ENCODE measurements at places on chromosomes 7 and 10. TPM values are rescaled to one million over a fixed set of nuclear protein-coding genes. Genes with fewer than 3 reads are reported as not detected.

- DNase-seq: no peak
These were observed 11.1 kb upstream of the PARD3 start for GRCh38 chr10:34826221-34826620.

- no peak for DNase-seq
These were observed 96.9 kb downstream of the PIP4K2A start for GRCh38 chr10:22617516-22617915.

DNA sequence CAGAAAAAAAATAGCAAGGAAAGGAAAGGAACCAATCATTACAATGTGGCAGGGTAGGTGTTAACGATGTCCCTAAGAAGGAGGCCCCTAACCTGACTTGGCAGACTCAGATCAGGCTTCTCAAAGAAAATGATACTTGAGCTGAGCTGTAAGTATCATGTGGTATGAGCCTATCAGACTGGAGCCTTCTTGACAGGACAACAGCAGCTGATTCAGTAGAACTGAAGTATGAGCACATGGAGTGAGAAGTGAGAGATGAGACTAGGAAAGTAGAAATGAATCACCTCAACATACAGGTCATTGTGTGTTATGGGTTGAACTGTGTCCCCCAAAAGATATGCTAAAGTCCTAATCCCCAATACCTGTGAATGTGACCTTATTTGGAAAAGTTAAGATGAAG is 66.3 kb downstream of the MTERF1 start:
- no peak for DNase-seq

GRCh38 chr7:38819463-38819862 is 89.5 kb downstream of the VPS41 start:
- DNase-seq: no peak

DNA sequence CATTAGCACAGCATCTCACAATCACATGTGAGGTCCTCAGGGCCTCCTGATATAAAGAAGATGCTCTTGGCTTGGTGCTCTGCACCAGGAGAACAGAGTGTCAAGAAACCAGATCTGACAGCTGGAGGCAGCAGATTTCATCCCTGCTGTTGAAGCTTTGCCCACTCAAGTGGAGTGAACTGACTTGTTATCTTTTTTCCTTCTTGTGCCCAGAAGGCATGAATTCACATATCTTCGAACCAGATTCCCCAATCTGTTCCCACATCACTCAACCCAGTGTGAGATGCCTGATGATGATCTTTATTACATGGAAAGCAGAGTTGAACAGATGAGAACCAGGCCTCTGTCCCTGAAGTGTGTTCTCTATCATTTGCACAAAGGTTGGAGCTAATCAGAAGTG is 521.0 kb downstream of the SORCS1 start:
- no peak for DNase-seq

- DNase-seq: no peak
These were observed 295.3 kb upstream of the MKI67 start for GRCh38 chr10:128421371-128422160.

- DNase-seq: no peak
These were observed 155.8 kb downstream of the POM121L12 start for GRCh38 chr7:53191191-53191695.

- peak; percentile 67 for DNase-seq
These were observed 50.1 kb upstream of the IFRD1 start for GRCh38 chr7:112400141-112400540.

- DNase-seq: no peak
These were observed 7.3 kb upstream of the ADAP1 start for GRCh38 chr7:961546-962400.

DNA sequence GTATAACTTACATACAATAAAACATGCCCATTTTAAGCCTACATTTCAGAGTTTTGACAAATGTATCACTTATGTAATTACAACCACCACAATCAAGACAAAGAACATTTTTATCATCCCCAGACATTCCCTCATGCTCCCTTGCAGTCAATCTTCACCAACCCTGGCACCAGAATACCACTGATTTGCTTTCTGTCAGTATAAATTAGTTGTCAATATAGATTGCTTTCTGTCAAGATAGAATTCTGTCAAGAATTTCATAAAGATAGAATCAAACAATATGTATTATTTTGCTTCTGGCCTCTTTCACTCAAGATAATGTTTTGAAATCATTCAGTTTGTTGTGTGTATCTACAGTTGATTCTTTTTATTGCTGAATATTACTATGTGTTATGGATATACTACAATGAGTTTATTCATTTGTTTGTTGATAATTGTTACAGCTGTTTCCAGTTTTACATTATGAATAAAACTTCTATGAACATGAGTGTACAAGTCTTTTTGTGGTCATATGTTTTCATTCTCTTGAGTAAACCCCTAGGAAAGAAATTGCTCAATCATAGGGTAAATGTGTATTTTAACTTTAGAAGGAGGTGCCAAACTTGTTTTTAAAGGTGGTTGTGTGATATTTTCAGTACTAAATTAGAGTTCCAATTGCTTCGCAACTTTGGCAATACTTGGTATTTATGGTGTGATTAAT is 56.9 kb downstream of the IFIT5 start:
- peak; percentile 54 for DNase-seq

DNA sequence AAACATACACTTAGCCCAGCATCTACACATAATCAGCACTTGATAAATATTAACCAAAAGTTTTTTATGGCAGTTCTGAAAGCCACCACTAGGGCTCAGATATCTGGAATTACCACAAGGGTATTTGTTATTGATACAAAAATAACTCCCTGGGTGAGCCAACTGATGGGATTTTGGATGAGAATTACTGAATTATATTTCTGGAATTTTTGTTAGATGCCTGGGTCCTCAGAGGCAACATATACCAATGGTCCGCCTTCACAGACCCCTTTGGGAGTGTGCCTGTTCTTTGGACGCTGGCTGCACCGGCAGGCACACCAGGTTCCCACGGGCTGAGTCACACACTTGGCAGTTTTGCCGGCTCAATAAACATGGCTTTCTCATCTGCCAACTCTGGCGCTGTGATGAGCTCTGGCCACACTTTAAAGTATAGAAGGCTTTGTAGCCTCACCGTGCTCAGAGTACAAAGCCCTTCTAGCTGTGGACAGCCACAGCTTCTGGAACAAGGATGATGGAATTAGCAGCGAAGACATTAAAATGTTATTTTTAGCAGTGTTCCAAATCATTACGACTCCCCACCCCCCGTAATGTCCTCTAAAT is 24.5 kb upstream of the EEPD1 start:
- DNase-seq: peak; percentile 91

GRCh38 chr10:61608255-61609033 is 54.3 kb upstream of the CABCOCO1 start:
- DNase-seq: no peak

DNA sequence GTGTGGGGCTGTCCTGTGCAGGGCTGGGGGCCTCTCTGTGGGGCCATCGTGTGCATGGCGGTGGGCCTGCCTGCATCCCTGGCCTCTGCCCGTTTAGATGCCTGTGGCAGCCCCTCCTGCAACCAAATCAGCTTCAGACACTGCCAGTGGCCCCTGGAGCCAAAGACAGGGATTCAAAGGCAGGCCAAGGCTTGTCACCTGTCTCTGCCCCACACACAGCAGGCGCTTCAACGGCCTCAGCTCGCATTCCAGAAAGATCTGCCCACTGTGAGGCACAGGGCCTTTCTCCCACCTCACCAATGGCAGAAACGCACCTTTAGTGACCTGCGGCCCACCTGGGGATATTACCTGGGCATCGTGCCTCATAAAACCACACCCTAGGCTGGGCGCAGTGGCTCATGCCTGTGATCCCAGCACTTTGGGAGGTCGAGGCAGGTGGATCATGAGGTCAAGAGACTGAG is 46.0 kb downstream of the INSIG1 start:
- DNase-seq: no peak

- DNase-seq: no peak
These were observed 592.7 kb upstream of the MGMT start for GRCh38 chr10:128874331-128874730.

GRCh38 chr10:131532745-131533341 is 221.3 kb upstream of the TCERG1L start:
- DNase-seq: no peak

- peak; percentile 86 for DNase-seq
These were observed 1.1 kb upstream of the DNAAF5 start for GRCh38 chr7:725223-726005.

DNA sequence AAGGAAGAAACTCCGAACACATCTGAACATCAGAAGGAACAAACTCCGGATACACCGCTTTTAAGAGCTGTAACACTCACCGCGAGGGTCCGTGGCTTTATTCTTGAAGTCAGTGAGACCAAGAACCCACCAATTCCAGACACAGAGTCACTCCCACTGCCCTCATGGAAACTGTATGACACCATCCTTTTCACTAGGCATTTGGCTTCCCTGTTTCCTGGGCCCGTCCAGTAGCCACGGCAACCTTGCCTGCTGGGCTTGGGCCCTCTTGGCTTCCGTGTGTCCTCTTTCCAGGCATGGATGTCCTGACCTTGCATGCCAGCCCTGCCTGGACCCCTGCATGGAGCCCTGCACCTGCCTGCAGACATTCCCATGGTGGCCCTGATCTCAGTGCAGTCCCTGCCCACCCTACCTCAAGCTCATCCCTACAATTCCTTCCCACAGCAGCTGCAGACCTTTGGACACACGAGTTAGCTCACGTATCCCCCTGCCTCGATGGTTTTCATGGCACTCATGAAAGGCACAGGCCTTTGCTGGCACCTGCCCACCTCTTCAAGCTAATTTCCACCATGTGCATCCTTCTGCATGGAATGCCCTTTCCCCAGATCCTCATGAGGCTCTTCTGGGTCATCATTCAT is 6.7 kb downstream of the SH2D4B start:
- no peak for DNase-seq

DNA sequence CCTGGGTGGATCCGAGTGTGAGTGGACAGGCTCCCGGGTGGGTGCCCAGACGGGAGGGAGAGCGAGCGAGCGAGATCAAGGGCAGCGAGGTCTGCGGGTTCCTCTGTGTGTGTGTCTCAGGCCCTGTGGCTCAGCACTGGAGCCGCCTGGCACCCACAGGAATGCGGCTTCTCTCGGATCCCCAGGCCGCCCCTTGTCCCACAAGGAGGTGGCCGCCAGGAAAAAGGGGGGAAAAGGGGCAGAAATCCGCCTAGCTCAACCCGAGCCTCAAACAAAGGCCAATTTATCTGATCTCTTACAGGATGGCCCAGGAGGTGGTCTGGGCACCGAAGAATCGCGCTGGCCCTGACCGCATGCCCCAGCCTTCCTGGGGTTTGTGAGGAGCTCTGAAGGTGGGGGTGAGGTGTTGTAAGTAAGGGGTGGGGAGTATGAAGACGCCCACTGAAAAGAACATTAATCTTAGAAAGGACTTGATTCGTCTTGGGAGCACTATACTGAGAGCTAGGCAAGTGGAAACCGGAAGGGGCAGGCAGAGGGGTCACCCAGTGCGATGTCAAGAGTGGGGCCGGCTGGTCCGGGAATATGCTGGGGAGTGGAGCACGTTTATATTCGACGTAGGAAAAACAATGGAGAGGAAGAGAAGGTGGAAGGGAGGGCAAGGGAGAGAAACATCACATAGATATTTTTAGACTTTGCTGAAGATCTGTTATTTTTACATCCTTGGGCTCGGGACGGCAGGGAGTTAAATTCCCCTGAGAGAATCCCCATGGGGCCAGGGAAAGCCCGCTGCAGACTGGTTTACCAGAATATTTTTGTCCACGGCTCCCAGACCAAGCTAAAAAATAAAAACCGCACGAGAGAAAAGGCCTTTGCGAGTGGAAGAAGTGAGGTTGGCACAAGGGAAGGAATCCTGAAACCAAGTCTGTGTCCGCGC is 7.2 kb downstream of the DLX5 start:
- no peak for DNase-seq

- DNase-seq: peak; percentile 52
These were observed 3.1 kb downstream of the SH3PXD2A start for GRCh38 chr10:103852189-103852711.

DNA sequence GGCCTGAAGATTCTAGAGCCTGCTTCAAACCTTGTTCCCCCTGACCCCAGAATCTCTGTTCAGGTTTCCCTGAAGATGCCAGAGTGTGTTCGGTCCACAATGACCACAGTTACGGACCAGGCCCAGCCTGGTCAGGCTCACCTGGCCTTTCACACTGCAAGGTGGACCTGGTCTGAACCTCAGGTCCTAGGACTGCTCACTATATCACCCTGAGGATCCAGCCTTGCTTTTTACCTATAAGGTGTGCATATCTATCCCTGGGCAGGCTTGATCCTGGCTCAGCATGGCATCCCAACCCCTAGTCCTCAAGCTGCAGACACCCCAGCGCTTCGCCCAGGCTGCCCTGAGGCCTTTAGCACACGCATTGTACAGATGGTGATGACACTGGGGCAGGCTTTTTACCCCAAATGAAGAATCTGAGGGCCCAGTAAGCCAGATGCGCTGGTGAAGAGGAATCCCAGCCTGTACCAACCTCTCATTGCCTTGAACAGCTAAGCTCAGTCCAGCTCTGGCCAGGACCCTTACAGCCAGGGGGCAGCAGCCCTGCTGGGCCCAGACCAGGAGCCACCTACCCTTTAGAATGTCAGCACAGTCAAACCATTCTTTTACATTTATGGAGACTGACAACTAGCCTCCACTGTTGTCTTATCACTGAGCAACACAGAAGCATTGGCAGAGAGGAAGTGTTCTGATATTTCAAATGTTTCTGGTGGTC is 28.0 kb downstream of the MAT1A start:
- no peak for DNase-seq

- DNase-seq: no peak
These were observed 11.7 kb downstream of the CCNY start for GRCh38 chr10:35347899-35348608.

DNA sequence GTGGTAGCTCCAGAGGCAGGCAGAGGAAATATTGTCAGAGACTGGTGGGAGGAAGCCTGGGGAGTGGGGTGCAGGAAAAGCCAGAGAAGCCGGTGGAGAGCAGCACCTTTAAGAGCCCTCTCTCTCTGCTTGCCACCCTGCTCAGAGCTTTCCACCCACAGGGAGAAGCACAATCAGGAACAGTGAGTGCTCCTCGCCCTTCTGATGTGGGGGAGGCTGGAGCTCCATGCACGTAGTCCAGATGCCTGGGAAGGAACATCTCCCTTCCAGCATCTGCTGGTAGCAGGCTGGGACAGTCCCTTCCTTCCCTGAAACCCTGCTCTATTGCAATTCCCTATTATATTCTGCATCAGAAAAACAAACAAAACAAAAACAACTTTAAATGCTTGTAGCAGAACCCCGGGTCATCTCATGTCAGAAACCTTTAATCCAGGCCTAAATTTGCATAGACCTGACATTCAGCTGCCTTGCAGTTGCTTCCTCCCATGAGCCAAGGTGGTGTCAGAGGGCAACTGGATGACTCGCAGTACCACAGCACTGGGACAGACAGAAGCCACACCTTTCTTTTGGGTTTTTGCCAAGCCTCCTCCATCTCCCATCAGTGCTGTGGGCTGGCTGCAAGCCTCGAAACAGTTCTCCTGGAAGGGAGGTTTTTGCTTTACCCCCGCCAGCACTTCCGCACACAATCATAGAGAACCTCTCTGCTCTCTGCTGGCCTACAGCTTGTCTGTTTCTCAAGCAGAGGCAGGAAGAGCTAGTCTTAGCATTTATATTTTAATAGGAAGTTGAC is 13.1 kb downstream of the AVPI1 start:
- peak; percentile 79 for DNase-seq

Gene POLR2J2
- 1.3 TPM for total RNA-seq

Gene NRP1
- 191 TPM for total RNA-seq

Gene HOXA13
- total RNA-seq: not detected

Gene PPA1
- 211 TPM for total RNA-seq

Gene PLA2G12B
- not detected for total RNA-seq

Gene SUN1
- 113 TPM for total RNA-seq

Gene AKR1B15
- total RNA-seq: not detected

Gene PNLIPRP3
- total RNA-seq: not detected

Gene HOXA3
- 0.90 TPM for total RNA-seq

Gene LRRC18
- not detected for total RNA-seq

Gene NANOS1
- total RNA-seq: under 0.01 TPM

Gene DYNC1I1
- total RNA-seq: not detected

Gene HSPA12A
- total RNA-seq: 16.1 TPM

Gene AGAP6
- total RNA-seq: 1.9 TPM

Gene DAGLB
- 35.3 TPM for total RNA-seq
